ENCODE measurements at places on chromosomes 12 and 14.

GRCh38 chr14:65915125-65915524 lies 502.6 kb downstream of the FUT8 start:
- DNase-seq: no peak

GRCh38 chr12:119069147-119069642 lies 87.9 kb downstream of the SRRM4 start:
- no peak for DNase-seq

- no peak for DNase-seq
Observed at GRCh38 chr12:114166362-114166761, 200.2 kb upstream of the RBM19 start.

DNA sequence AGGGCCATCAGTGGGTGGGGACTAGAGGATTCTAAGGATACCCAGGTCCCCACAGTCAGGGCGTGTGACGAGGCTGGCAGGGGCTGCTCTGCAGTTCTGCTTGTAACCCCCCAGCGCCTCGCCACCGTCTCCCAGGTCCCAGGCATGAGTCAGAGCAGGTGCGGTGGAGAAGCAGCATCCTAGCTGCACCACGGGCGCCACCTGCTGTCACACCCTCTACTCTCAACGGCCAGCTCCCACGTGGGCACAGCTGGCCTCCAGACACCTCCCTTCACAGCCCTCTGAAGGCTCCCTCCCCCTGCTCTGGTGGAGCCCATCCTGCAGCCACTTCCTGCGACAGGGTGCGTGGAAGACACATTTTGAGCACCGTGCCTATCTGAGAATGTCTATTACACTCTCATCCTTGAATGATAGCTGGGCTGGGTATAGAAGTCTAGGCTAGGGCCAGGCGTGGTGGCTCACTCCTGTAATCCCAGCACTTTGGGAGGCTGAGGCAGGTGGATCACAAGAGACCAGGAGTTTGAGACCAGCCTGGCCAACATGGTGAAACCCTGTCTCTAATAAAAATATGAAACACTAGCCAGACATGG lies 6.9 kb upstream of the NUDT14 start:
- DNase-seq: no peak

DNA sequence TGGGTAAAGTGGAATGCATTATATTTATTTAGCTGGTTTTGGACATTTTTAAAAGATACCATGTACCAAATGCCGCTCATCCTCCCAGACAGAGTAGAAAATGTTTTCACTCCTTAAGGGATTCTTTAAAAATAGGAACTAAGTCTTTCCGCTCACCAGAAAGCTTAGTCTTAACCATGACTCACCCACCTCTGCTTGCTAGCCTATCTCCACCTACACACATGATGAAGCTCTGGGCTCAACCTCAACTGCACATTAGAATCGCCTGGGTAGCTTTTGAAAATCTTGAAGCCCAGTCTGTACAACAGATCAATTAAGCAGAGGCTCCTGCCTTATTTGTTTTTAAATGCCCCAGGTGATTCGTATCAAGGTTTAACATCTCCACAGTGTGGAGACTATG lies 260.5 kb downstream of the NEDD1 start:
- no peak for DNase-seq

DNA sequence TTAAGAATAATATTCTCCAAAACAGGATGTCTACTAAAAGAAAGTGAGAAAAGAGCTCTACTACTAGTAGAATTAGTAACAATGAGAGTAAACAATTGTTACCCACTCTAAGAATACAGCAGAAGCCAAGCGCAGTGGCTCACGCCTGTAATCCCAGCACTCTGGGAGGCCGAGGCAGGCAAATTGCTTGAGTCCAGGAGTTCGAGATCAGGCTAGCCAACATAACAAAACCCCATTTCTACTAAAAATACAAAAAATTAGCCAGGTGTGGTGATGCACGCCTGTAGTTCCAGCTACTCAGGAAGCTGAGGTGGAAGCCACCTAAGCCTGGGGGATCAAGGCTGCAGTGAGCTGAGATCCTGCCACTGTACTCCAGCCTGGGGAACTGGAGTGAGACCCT lies 4.7 kb downstream of the DNAJC14 start:
- no peak for DNase-seq

GRCh38 chr12:63416788-63417187 lies 251.5 kb downstream of the DPY19L2 start:
- no peak for DNase-seq

- no peak for DNase-seq
Observed at GRCh38 chr12:63838411-63838810, 6.1 kb upstream of the SRGAP1 start.

DNA sequence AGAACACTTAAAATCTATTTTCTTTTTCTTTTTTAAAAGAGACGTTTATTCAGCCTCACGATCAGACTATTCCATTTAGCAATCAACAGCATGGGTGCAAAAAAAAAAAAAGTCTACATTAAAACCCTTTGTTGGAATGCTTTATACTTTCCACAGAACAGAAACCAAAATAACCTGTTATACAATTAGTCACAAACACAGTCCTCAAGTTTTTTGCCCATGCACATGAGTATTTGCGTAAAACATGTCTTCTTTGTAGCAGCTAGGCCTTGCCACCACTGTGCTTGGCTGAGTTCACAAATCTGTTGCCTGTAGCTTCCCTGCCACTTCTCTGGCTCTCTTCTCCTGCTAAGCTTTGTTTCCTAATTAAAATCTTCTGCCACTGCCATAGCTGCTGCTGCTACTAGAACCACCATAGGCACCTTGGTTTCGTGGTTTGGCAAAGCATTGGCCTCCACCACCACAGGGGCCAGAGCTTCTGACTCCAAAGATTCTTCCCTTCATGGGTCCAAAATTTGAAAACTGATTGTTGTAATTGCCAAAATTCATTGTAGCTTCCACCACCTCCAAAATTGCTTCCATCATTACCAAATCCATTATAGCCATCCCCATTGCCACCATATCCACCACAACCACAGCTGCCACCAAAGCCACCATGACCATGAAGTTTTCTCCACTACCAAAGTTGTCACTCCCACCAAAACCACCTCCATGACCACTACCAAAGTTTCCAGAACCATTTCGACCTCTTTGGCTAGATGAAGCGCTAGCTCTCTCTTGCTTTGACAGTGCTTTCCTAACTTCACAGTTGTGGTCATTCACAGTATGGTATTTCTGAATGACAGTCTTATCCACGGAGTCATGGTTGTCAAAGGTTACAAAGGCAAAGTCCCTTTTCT lies 38.1 kb downstream of the KLRG1 start:
- DNase-seq: no peak

GRCh38 chr14:104927901-104928300 lies 3.2 kb downstream of the PLD4 start:
- no peak for DNase-seq

DNA sequence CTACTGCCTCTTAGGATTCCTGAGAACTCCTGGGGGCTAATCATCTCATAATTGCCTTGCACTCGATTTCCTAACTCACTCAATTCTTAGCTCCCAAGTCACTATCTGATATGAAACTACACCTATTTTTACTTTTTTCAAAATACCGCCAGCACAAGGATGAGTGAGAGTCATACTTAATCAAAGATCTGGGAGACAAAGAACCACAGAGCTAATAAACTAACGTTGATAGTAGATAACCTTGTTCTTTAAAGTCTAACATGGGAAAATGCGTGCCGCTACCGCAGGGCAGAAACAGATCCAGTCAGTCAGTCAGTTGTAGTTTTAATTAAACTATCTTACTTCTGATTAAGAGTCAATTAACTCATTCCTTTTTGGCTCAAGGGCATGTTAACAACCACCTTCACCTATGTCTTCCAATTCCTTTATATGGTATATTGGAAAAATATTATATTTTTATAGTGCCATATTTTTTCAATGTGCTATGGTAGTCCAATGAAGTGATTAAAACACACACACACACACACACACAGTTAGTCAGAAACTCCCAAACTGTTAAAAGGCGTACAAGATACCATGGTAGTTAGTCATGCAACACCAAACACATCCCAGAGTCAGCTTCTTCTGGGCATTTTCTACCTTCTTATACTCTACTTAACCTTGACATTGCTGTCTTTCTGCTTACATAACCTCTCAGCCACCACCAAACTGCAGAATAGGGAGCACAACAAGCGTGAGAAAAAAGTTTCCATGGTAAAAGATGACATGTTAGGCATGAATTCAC lies 114.0 kb downstream of the KLHL28 start:
- no peak for DNase-seq

GRCh38 chr12:95784286-95784685 lies 6.3 kb downstream of the NTN4 start:
- no peak for DNase-seq

- no peak for DNase-seq
Observed at GRCh38 chr12:128276471-128276870, 9.5 kb downstream of the TMEM132C start.

- DNase-seq: no peak
Observed at GRCh38 chr12:68572661-68573060, 38.0 kb upstream of the RAP1B start.

DNA sequence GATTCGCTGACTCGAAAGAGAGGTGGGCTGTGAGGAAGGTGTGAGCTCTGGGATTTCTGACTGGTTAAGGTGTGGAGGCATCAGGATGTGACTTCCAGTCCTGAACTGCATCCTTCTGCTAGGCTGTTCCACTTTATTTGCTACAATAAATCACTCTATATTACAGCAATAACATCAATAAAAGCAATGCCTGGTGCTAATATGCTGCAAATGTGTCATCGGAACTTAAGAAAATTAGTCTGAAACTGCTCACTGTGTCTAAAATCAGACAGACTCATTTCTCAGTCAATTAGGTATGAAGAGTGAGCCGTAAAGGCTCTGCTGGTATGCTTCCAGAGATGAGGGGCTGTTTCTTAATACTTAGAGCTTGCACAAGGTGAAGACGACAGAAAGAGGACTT lies 126.6 kb downstream of the HELB start:
- DNase-seq: no peak

DNA sequence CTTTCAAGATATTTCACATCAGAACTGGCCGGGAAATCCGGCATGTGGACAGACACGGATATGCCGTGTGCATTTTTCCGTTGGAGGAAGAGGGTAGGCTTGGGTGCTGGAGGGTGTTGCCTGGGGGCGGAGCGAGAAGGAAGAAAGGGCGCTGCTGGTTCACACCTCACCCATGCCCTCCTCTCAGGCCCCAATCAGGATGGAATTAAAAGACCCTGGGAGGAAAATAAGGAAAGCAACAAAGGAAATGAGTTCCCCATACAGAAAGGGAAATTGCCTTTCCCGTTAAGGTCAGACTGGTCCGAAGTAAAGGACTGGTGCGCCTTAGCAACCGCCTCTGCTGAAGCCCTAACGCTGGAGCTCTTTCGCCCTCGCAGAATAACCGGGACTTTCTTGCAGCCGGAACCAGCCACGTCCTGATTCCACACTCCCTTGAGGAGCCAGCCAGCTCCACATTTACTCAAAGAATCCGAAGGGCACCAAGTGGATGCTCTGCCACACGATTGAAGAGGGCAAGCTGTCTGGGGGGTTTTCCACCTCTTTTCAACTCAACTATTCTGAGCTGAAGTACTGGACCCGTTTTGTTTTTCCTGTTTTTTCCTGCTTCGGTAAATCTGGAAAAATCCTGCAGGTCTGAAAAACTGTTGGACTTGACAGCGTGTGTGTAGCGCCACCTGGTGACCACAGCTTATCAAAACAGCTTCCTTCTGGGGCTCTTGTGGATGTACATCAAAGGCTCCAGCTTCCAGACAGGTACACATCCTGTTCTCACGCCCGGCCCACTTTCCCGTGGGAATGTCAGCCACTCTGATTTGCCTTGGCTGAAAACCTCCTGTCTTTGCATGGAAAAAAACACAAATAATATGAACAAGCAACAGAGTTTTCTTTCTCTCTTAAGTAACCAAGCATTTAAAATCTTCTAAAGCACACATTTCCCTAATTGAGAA lies 37.6 kb upstream of the BCL2L14 start:
- DNase-seq: peak; percentile 59

DNA sequence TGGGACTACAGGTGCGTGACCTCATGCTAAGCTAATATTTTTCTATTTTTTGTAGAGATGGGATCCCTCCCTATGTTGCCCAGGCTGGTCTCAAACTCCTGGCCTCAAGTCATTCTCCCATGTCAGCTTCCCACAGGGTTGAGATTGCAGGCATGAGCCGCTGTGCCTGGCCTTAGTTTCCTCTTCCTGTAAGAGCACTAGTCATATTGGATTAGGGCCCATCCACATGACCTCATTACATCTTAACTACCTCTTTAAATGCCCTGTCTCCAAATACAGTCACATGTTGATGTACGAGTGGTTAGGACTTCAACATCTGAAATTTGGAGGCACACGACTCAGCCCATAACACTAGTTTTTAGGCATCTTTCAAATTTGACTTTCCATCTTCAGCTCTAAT lies 72.2 kb upstream of the RASSF3 start:
- no peak for DNase-seq

DNA sequence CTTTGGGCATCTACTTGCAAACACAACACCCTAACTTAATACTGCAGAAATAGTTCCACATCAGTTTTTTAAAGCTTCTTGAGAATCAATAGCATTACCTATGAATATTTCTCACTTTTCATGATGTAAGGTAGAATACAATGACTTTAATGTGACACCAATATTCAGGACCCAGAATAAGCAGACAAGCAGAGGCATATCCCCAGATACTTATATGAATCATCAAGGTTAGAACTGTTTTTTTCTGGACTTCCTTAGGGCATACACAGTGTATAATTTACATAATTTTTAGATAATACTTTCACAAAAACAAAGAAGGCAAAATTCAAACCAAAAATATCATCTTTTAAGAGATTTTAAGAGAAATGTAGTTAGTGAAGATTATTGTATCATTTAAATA lies 885.8 kb downstream of the FSCB start:
- no peak for DNase-seq

GRCh38 chr14:91415794-91416743 lies 1.6 kb downstream of the CCDC88C start:
- peak; percentile 58 for DNase-seq

- no peak for DNase-seq
Observed at GRCh38 chr12:86414201-86414600, 158.0 kb upstream of the MGAT4C start.

GRCh38 chr14:20512177-20512905 lies 7.0 kb downstream of the RNASE10 start:
- no peak for DNase-seq

DNA sequence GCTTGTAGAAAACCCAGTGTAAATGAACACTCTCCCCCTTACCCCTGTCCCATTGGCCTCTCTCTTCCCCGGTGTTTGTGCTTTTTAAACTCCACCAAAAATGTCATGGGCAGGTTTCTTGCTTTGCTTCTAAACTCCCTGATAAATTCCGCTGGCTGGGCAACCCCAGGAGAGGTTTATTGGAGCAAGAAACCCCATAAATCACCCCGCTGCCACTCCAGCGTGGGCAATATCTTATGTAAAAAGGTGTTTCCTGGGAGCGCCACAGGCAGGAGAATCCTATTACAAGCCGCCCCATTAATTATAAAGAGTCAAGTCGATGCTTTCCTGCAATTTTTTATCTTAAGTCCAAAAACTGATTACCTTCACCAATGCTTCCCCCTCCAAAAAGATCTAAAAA lies 22.8 kb downstream of the LHX5 start:
- no peak for DNase-seq

DNA sequence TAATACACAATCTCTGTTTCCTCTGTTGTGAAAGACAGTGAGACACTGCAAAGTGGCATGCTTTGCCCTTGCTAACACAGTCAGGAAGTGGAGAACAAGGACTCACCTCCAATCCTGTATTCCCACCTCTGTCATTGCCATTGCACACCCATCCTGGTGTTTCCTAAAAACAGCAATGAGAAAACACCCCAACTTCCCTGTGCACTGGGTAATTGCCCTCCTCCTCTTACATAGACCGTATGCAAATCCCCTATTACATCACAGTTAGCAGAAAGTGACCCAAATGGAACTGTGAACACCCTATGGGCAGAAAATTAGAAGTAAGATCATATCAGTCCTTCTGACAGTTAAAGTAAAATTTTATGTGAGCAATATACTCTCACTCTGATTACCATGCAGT lies 355.5 kb downstream of the BCL11B start:
- DNase-seq: no peak

Data from bone marrow (tissue), 2 donors.